Transverse colon (tissue), 4 donors: ENCODE measurements at places on chromosomes 5 and 9. TPM values are rescaled to one million over a fixed set of nuclear protein-coding genes. Genes with fewer than 3 reads are reported as not detected.

GRCh38 chr9:137439158-137439714 lies 1.9 kb downstream of the ENTPD8 start:
- no peaks in the 10 kb centered on the region for H3K36me3 ChIP-seq
- no peak overlapping the region for H3K4me3 ChIP-seq
- peak overlapping the region; percentile 20 for H3K27ac ChIP-seq
- DNase-seq, result no peak
- H3K27me3 ChIP-seq, result peaks cover 34% of the 10 kb centered on the region

The CANX gene
- 398 TPM for total RNA-seq

The NR5A1 gene
- not detected for total RNA-seq

DNA sequence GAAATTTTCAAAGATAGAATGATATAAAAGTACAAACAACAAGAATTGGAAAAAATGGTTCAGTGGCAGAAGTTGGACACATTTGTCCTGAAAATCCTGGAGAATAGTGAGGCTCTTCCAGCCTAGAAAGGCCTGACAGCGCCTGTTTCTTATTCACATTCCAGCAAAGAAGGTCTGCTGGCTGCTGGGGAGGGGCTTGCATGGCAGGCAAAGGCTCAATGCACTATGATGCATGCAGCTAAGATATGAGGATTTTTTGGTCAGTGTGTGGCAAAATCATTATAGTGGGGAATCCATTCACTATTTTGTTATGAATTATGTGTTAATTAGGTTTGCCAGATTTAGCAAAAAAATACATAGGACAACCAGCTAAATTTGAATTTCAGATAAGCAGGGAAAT lies 243.9 kb upstream of the SLC30A5 start:
- H3K27ac ChIP-seq, result no peak overlapping the region
- no peaks in the 10 kb centered on the region for H3K4me1 ChIP-seq
- H3K36me3 ChIP-seq, result no peaks in the 10 kb centered on the region

GRCh38 chr9:73116031-73116430 lies 35.6 kb upstream of the ANXA1 start:
- no peak overlapping the region for H3K4me3 ChIP-seq
- no peaks in the 10 kb centered on the region for H3K27me3 ChIP-seq
- H3K4me1 ChIP-seq, result no peaks in the 10 kb centered on the region
- no peak overlapping the region for H3K27ac ChIP-seq
- DNase-seq, result no peak
- H3K36me3 ChIP-seq, result no peaks in the 10 kb centered on the region

DNA sequence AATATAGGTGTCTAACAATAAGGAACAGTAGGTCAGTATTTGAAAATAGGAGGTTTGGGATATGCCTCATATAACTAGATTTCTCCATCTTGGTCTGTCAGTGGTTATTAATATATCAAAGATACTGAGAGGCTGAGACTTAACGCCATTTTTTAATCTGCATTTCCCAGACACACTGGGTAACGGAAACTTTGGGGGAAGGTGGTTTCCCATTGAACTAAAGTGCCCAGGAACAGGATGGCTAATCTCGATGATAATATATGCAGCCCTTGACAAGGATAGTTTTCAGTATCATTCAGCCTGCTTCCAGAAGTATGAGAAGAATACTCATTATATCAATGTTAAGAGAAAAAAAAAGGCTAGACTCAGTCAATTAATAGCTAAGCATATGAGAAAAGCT lies 30.7 kb downstream of the EFNA5 start:
- H3K27ac ChIP-seq, result no peak overlapping the region
- no peaks in the 10 kb centered on the region for H3K36me3 ChIP-seq
- no peak overlapping the region for H3K4me3 ChIP-seq
- H3K4me1 ChIP-seq, result no peaks in the 10 kb centered on the region
- no peak for DNase-seq
- no peaks in the 10 kb centered on the region for H3K27me3 ChIP-seq
